ENCODE measurements at places on chromosomes 4 and X. TPM values are rescaled to one million over a fixed set of nuclear protein-coding genes. Genes with fewer than 3 reads are reported as not detected.

NHS gene
- total RNA-seq = 21.8 TPM

GYPE gene
- not detected for total RNA-seq

L1CAM gene
- total RNA-seq = 4.5 TPM

GPC3 gene
- total RNA-seq = 4.9 TPM

TRAM1L1 gene
- total RNA-seq = 8.7 TPM

ITM2A gene
- total RNA-seq = 24.7 TPM

ADAMTS3 gene
- 5.3 TPM for total RNA-seq

GRCh38 chr4:84870398-84871163 lies 95.9 kb downstream of the WDFY3 start:
- DNase-seq = no peak

- no peak for DNase-seq
Measured at GRCh38 chr4:84622959-84623358, 40.0 kb downstream of the CDS1 start.

GRCh38 chr4:113584407-113585150 lies 177.0 kb downstream of the CAMK2D start:
- no peak for DNase-seq

DNA sequence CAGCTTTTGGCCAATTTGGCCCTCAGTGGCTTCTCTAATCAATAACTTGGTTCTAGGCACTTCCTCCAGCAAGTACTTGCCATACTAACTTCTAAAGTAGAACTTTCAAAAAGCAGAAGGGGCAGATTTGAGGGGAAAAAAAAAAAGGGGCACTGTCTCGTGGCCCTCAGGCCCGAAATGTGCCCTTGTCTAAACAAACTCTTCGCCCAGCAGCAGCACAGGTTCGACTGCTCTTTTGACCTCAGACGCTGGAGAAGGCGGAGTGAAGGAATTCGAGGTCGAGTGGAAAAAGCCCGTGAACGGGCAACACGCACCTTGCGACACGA lies 775 bp downstream of the GRPEL1 start:
- DNase-seq = no peak

- DNase-seq = no peak
Measured at GRCh38 chr4:159282944-159283343, 180.1 kb downstream of the RAPGEF2 start.

DNA sequence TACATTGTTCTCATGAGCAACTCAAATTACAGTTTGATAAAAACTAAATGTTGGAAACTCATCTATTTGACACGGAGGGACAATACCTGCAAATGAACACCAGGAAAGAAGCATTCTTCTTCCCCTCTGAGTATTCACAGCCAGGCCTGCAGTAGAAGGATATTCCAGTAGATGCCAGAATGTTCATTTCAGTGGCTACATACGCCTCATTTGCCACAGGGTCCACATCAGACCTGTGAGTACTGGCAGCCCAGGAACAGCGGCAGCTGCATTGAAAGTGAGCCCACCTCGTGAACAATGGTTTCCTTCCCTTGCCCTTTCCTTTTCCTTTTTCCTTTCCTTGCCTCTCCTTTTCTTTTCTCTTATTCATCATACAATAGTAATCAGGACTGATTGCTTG lies 81.1 kb upstream of the NEIL3 start:
- no peak for DNase-seq

DNA sequence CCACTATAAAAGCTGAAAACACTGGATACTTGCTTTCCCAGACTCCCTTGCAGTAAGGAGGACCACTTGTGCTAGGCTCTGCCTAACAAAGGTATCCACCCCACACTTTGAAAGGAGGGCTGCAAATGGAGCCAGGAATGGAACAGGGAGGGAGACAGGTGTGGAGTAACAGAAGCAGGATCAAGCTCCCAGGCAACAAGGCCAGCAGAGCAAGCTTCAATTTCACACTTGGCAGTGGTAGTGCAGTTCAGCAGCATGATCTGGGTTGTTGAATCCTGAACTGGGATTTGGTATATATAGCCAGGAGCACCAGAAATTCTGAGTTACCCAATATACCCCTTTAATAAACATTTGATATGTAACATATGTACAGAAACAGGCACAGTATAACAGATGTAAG lies 9.8 kb downstream of the LAMP2 start:
- DNase-seq = no peak

DNA sequence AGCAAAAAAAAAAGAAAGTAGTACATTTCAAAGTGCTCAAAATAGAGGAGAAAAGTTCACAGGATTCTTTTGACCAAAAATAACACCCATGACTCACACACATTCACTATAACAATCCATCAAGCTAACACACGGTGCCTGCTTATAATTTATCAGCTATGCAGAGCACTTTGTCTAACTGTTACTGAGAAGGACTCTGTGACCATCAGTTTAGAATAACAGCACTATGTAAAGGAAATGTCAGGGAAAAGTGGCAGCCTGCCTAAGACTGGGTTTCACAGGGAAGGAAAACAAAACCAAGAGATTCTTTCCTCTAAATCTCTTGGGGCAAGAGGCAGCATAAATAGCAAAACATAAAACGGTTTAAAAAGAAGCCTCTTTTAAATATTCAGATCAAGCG lies 54.8 kb downstream of the CCDC149 start:
- no peak for DNase-seq

DNA sequence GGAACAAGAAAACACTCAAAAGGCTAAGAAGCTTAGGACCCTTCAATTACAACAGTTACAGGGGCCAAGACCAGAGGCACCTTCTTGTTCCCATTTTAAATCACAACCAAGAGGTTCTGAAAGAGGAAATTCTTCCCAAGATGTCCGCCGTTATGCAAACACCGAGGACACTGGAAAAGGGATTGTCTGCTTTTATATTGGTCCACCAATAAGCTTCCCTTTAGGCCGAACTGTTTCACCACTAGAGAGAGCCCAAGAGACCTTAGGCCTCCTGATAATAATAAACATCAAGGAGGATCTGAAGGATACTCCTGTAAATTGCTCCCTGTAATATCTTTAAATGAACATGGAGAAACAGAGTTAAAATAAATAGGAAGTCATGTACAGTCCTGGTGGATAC lies 92.6 kb upstream of the NLRP2B start:
- no peak for DNase-seq

DNA sequence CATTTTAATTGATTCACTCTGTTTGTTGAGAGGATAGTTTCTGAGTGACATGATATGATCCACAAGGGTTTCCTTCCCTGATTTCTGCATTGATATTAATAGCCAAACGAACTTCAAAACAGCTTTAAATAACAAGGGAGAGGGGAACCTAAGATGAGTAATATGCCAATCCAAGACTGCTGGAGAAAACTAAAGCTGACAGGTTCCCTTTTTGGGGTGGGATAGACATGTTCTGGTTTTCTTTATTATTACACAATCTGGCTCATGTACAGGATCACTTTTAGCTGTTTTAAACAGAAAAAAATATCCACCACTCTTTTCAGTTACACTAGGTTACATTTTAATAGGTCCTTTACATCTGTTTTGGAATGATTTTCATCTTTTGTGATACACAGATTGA lies 182.2 kb downstream of the AR start:
- no peak for DNase-seq

GRCh38 chrX:146754268-146754667 lies 55.3 kb upstream of the CXorf51B start:
- DNase-seq = no peak

All from testis (tissue), 5 donors.